ENCODE measurements at places on chromosomes 2 and 18.

DNA sequence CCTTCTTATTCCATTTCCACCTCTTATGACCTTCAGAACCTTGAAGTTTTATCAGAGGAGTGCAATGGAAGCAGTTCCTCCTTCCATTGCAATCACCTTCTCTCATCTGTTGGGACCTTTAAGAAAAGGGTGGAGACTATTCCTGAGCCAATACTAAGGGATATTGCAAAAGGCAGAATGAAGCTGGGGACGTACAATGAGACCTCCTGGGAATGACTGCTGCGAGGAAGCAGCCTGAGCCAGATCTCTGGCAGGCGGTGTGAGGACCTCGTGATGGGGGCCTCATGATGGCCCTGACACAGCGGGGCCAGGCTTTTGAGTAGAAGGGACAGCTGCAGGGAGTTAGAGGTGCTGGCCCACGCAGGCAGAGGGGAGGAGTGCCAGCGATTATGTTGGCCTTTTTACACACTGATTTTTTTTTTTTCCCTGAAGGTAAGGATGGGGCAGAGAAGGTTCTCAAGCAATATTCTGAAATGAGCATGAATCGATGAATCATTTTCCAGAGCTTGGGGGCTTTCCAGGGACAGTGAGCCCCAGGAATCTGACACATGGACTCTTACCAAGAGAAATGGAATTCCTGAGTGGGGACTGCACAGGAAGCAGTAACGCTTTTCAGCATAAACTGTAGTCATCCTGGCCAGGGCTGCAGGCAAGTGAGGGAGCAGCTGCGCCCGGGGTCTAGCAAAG, 40.0 kb upstream of the LAPTM4A start:
- DNase-seq, result peak; percentile 90

DNA sequence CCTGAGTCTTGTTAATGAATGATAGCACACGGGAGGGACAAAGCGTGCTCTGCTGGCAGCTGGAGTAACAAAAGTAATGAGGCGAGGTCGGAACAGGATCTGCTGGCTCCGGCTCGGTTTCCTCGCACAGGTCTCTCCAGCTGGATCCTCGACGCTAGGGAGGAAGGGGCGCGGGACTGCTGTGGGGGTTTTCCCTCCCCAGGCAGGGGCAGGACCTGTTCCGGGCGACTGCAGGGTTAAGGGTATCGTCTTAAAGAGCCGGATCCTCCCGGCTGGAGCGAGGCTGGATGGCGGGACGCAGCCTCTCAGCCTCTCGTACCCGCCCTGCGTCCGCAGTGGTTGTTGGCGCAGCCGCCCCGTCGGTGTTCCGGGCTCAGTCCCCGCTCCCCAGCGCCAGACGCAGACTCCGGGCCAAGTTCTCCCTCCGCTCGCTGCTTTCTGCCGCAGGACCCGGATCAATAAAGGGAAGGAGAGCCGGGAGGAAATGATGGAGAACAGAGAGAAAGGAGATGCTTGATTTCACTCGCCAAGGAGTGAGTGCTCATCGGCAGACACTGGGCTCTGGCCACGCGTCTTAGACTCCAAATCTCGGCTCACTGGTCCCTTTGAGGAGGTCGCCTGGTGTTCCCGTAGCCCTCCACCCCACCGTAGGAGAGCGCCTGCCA, 1.1 kb upstream of the LIPG start:
- DNase-seq, result no peak

DNA sequence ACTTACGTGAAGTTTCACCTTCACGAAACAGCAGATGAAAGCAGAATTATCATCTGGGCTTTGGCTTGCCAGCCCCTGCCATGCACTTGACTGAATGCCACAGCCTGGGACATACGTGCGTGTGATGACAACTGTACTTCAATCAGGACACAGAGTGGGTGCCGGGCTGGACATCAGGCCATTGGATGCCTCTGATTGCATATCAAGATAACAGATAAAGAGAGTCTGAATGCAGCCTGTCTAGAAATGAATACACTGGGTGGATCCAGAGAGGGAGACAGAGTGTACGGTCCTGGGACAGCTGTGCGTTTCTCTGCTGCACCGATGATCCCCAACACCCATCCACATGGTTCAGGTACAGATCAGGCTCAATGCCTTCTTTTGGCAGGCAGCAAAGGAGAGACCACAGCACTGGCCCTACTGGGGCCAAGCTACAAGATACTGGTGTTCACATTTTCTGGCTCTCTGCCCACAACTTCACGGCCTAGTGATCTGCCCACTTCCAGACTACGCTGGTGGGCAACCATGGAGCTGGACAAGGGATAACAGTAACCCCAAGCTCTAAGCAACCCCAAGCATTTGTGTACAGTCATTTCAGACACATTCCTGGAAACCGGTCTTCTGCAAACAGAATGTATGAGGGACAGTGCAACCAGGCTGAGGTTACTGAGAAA, 35.6 kb downstream of the FBLN7 start:
- peak; percentile 89 for DNase-seq

DNA sequence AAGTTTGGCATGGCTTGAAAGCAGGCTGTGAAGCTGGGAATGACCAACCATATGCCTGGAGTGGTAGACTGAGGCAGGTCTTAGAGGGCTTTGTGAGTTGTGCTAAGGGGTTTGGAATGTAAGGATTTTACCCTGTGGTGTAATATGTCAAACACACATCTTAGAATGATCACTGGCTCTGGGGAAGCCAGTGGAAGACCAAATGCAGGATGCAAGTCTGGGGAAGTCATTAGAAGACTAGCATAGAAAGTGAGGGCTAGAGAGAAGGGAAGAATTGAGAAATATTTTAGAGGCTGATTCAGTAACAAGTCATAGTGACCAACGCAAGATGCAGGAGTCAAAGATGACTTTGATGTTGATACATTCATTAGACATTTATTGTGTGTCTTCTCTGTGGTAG, 3.5 kb upstream of the FHOD3 start:
- no peak for DNase-seq

- no peak for DNase-seq
These were observed 95.0 kb downstream of the PRPF40A start for GRCh38 chr2:152622219-152622618.

DNA sequence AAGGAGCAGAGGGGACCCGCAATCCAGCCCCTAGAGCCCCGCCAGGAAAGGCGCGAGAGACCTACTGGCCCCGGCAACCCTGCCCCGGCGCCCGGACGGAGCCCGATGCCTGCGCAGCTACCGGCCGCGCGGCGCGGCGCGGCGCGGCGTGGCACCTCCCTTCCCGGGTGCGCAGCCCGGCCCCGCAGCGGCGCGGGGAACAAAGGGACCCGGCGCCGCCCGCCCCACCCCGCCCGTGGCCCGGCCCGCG, 307 bp downstream of the CDH2 start:
- peak; percentile 8 for DNase-seq

- no peak for DNase-seq
These were observed 304.7 kb downstream of the PTPRM start for GRCh38 chr18:7871560-7872456.

DNA sequence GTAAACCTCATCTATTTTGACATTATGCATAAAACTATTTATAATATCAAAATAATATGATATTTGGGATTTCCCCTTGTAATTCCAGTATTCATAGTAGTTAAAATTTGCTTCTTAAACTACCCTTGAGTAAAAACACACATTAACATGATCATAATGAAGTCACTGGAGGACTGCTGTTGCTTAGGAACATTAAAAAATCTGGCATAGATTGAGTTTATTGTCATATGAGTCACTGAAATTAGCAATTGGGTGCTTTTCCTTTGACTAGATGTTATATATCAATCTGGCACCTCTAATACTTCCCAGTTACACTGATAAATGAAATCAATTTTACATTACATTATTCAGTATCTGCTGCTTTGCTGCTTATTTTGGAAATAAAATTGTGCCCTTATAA, 57.0 kb upstream of the ZC3H15 start:
- no peak for DNase-seq

GRCh38 chr18:6994056-6994770, 123.4 kb downstream of the LAMA1 start:
- DNase-seq, result no peak

DNA sequence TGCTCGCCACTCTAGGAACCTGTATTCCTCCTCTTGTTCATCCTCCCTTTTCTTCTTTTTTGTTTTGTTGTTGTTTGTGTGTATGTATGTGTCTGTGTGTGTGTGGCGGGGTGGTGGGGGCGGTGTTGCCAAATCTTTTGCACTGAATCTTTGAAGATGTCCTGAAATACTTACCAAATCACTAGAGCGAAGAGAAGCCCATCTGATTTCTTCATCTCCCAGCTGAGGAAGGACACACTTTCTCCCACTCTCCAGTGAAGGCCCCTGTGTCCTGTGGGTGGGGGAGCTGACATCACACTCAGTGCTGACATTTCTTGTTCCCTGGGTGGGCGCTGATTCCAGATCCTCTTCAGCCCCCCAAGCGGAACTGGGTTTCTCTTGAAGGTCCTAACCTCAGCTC, 74.5 kb downstream of the NEDD4L start:
- no peak for DNase-seq

GRCh38 chr2:240905176-240905781, 857 bp upstream of the CROCC2 start:
- DNase-seq, result no peak

DNA sequence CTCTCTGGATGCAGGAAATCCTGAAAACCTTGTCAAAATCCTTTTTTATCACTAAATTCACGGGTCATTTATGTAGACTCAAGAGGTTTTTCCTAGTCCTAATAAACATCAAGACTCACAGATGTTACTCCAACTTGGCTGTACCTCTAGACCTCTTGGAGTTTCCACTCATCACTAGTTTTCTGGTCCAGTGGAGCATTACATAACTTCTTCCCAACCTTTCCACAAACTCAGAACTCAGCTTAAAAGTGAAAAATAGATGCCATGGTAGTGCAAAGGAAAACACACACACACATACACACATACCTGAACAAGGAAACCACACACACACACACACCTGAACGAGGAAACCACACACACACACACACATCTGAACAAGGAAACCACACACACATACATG, 807.2 kb downstream of the LRP1B start:
- peak; percentile 51 for DNase-seq
